Right renal pelvis (tissue), 4 donors: ENCODE measurements at places on chromosomes 3 and 15.

- DNase-seq: peak; percentile 47
Observed at GRCh38 chr15:25439369-25439836, 579 bp upstream of the UBE3A start.

DNA sequence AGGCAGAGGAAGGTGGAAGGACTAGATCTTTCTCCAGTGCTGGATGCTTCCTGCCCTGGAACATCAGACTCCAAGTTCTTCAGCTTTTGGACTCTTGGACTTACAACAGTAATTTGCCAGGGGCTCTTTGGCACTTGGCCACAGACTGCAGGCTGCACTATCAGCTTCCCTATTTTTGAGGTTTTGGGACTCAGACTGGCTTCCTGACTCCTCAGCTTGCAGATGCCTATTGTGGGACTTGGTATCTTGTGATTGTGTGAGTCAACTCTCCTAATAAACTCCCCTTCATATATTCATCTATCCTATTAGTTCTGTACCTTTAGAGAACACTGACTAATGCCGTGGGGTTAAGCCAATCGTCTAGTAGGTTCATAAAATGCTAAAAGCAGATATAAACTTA lies 8.8 kb upstream of the B3GNT5 start:
- DNase-seq: no peak

DNA sequence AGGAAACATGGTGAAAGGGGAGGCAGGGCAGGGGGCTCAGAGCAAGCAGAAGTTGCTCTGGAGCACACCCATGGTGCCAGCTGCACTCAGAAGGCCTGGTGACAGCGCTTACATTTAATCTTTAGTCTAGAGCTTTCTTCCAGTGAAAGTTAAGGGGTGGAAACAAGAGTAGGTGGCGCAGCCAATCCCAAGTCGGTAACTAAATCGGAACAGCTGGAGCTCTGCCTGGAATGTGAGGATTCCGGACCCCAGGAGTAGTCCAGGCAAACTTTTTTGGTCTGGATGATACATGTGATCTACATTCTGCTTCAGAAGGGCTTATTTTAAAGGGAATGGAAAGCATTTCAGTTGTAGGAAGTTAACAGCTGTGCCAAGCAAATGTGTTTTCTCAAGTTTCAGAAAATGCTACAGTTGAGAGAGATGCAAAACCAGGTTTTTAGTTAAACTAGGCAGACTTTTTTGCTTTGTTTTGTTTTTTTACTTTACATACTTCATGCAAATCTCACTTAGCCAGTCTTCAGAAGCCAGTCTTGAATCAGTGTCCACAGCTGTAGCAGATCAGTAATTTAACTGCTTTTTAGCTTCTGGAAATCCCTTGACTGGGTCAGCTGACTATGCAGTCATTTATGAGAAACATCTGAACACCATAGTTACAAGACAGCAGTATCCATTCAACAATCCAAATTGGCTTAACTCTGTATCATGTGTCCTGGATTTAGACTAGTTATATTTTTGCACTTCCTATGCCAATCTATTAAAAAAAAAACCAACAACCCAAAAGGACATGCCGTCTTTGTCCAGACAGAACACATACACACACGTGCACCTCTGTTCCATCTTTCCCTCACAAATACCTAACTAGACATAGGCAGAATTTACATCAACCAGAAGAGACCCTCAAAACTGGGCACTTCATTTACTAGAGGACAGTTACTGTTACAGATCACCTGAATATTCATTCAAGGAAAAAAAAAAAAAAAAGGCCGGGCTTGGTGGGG lies 33.2 kb downstream of the ZNF106 start:
- peak; percentile 85 for DNase-seq

- no peak for DNase-seq
Observed at GRCh38 chr3:149104484-149104883, 18.2 kb upstream of the HLTF start.

DNA sequence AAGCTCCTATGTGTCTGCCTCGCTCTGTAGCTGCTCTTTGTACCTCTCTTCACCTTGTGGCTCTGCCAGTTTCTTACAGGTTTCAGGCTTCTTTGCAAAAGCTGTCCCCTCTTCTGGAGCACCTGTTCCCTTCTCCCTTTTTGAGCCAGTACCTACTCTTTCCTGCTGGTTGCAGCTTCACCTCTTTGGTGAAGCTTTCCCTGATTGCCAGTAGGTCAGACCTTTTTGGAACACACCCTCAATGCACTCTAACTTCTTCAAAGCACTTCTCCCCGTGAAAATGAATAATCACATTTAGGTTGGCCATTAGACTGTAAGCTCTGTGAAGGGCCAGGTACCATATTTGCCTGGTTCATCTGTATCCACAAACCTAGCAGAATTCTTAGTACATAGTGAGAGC lies 60.3 kb downstream of the BHLHE40 start:
- no peak for DNase-seq

- DNase-seq: no peak
Observed at GRCh38 chr3:103786296-103786695, 1351.5 kb downstream of the ZPLD1 start.

- no peak for DNase-seq
Observed at GRCh38 chr3:119531151-119531550, 28.3 kb downstream of the CD80 start.

- no peak for DNase-seq
Observed at GRCh38 chr3:38238416-38239008, 27.1 kb upstream of the SLC22A13 start.

DNA sequence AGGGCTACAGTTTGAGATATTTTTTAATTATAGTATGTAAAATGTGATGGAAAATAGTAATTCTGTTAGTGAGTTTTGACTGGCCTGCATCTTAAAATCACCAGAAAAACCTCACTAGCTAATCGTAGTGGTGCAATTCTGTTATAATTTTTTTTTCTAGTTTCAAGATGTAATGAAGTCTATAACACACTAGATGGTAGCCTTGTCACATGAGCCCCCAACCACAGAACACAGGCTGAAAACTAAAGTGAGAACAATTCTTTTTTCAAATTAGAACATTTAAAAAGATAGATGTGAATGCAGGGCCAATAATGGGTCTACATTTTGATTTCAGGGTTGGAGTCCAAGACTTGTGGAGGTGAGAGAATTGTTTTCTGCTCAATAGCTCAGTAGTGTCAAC lies 83.3 kb upstream of the KCNH8 start:
- no peak for DNase-seq

DNA sequence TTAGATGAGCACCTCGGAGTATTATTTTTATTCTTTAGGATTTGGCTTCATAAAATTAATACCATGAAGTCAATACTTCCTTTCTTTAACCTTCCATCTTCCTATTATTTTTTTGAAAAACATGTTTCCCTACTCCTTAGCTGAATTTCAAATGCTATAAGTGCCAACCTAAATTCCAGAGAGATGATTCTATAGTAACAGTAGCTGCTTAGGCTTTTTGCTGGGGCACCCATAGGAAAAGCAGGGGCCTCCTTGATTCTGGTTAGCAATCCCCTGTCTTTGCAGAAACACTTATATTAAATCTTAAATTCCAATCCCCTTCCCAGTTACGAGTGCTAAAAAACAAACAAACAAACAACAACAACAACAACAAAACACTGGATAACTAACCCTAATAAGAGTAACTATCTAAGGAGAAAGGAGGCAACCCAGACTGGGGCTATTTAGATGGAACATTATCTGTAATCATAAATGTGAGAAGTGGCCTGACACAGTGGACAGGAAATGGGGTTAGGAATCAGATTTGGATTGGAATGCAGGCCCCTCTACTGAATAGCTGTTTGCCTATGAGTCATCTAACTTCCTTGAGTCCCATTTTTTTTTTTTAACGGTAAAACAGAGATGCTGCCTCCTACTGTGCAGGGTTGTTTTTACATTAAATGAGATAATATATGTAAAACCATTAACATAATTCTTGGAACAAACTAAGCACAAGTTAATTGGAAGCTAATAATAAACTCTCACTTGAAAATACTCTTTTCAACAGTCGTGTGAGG lies 148.1 kb downstream of the WDR72 start:
- no peak for DNase-seq

GRCh38 chr3:14166877-14167603 lies 11.4 kb downstream of the XPC start:
- no peak for DNase-seq
